ENCODE measurements at places on chromosomes 6 and 20.

DNA sequence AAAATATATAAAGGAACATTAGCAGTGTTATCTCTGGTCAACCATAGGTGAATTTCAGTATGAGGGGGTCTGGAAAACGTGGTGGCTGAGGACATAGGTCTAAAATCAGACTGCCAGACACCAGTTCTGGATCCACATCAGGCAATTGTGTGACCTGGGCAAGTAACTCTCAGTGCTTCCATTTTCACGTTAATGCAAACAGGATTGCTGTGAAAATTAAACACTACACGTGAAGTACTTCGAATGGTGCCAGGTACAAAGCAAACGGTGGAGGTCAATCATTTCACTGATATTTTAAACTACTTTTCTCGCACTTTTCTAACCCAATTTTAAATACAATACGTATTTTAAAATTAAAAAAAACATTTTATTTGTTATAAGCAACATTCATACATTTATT, 315.7 kb downstream of the TRDN start:
- DNase-seq = no peak

DNA sequence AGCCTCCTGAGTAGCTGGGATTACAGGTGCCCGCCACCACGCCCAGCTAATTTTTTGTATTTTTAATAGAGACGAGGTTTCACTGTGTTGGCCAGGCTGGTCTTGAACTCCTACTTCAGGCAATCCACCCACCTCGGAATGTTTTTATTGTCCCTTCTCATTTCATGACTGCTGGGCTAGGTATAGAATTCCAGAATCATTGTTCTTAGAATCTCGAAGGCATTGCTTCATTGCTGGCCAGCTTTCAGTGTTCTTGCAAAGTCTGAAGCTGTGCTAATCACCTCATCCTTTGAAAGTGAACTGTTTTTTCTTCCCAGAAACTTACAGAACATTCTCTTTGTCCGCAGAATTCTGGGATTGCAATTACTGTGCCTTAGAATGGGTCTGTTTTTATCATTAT, 49.0 kb downstream of the PTPN1 start:
- no peak for DNase-seq

DNA sequence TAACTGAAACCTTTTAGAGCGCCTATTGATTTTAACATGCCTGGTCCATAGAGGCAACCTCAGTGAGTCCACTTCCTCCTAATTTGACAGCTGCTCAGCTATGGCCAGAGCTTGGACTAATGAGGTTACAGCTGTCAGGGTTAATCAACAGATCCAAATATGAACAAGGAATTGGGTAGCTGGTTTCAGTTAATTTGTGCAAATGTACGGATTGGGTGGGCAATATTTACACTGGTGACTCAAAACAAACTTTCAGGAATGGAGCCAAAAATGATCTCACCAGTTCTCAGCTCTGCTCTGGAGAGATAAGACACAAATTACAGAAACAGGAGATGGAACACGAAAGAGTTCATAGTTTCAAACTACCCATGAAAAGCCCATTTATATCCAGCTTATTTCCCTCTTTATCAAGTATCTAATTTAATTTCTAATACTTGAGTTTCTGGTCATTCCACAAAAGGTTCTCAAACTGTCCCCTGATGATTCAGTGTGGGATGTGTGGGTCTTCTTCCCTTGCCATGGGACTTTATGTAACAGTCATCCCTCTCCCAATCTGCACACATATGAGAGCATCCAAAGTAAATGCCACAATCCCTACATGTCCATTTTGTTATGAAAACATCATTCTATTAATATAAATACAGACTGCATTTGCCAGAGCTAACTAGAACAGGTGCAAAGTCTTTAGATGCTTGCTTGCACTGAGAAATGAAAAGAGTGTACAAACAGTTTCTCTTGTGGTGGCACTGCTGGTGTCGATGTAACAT, 149.9 kb downstream of the RPS12 start:
- no peak for DNase-seq

DNA sequence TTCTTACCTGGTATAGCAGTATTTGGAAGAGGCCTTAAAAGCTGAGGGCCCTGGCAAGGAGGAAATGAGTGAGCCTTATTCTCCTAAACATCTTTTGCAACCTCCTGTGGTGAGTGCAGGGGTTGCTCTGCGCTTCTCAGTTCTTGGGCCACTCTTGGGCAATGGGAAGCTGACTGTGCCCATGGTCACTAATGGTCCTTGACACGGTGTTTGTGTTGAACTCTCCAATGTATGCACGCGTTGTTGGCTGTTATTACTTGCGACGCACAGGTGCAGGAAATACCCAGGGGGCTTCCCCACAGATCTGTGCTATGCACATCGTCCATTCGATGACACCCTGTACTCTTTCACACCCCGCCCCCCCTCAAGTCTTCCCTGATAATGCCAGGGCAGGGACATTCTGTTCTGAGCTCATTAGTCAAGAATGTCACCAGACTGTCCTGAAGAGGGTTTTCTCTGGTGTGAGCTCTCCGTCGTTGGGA, 79.7 kb downstream of the EDN1 start:
- no peak for DNase-seq

DNA sequence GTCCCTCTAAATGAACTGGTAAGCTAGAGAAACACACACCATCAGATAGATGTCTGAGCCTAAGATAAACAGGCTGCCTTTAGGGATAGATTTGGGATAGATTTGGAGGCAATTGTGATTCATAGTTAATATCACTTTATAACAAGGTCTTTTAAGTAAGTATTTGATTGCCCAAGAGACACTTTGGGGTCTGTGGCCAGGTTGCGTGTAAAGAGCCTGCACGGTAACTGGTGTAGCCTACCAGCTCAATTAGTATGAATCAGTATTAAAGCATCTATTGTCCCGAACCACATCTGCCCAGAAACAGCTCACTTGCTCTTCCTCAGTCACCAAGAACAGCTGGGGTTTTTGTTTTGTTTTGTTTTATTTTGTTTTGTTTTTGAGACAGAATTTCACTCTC, 193.3 kb downstream of the SASH1 start:
- DNase-seq = no peak

DNA sequence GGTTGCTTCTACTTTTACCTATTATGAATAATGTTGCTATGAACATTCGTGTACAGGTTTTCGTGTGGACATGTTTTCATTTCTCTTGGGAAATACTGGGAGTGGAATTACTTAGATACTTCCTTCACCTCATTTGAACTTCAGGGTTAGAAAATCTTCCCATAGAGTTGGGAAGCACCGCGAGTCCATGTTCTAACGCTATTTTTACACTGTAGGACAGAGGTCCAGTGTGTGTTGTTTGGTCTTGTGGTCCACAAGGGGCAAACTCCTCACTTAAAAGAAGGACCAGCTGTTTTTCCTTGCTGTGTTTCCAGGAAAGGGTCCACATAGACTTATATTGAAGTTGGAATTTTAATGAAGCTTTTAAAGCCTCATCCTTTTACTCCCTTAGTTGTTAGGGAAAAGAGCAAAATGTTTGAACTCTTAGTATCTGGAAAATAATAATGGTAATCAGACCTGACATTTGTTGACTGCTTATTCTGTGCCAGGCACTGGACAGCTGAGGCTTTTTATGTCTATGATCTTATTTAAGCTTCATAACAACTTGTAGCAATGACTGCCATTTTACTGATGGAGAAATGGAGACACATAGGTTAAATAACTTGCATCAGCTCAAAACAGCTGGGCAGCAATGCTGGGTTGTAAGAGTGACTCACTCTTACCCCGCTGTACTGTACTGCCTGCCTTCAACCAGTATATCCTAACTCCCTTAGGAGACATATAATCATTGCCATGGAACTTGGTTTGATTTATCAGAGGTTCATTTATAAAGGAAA, 52.0 kb downstream of the CDC5L start:
- DNase-seq = no peak

DNA sequence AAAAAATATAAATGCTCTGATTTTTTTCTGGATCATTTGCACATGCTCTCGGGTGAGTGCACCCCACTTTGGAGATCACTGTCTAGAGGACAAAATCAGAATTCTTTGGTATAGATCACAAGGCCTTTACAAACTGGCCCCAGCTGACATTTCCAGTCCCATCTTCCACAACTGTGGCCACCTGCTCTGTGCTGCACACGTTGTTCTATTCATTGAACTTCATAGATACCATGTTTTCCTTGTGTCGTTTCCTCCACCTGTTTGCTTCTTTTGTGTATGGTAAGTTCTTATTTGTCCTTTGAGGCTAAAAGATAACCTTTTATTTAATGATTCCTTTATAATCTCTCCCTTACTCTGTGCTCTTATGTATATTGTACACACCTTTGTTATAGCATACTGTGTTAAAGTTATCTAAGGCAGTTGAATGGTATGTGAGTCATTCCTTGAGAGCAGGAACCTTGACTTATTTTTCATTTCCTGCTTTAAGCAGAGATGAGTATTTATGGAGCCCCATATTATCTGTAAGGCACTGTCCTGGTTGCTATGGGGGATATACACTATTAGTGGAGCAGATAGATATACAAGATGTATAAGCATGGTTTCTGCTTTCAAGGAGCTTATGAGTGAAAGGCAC, 12.0 kb upstream of the SLC17A5 start:
- DNase-seq = no peak

- DNase-seq = no peak
Measured at GRCh38 chr20:64119681-64120341, 12.4 kb upstream of the NPBWR2 start.

DNA sequence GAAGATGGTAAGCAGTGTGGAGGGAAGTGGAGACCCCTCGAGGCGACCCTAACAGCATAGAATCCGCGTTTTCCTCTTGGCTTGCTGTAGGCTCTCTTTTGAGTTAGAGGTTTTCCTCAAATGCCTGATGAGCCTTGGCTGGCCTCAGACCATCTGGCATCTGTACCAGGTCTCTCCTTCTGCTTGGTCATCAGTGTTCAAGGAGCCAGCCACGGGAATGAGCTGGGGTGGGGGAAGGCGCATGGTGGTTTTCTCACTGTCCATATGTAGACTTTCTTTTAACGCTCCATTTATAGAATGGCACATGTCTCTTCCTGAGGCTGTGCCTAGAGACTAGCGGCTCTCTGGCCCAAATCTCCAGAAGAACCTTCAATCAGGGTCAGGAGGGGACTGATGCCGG, 8.1 kb upstream of the GUCA1A start:
- no peak for DNase-seq

GRCh38 chr6:160101277-160102205, 20.1 kb upstream of the SLC22A1 start:
- DNase-seq = no peak

DNA sequence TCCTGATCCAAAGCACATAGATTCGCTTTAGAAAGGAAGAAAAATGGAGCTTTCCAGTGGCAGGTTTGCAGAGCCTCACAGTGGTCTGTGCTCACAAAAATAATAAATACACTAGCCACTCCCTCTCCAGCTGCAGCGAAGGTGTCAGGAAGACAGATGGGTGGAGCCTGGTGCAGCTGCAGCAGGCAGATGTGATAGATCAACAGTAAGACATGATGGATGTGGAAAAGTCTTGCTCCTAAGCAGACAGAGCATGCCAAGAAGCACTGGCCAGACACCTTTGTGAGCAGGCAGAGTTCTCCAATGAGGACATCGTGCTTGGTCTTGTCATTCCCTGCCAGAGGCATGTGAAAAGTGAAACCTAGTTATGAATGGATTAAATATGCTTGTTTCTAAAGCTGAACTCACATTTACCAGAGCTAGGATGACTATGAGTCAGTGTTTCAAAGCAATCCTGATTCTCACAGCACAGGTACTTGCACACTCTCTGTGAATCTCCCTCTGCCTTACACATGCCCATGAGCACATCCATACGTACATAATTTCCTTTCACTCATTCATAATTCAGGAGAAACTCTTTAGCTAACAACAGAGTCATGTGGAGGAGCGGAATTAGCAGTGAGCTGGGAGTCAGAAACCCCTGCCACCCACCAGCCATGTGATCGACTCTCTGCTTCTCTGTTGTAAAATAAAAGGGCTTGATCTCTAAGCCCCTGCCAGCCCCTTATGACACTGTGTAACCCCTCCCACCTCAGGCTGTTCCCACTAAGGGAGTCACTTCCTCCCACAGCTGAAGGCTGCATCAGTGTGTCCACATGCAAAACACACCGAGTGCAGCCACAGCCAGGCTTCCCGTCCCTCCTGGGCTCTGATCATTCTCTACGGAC, 111.2 kb downstream of the SCML4 start:
- no peak for DNase-seq

- DNase-seq = no peak
Measured at GRCh38 chr6:37865504-37865903, 46.0 kb downstream of the ZFAND3 start.

DNA sequence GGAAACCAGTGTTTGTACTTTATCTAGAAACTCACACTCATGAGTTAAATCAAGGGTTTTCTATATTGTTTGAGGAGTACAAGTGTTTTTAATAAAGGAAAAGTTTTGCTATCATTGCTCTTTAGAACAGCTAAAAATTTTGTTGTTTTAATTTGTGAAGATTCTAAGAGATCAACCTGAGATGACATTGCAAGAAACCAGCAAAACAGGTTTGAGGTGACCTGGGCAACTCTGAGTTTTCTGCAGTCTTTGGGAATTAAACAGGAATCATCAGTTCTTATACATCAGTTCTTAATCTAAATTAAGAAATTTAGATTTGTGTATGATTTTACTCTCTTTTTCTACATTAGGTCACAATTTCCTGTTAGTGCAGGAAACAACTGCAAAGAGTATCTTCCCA, 114.5 kb downstream of the JAG1 start:
- DNase-seq = no peak

- no peak for DNase-seq
Measured at GRCh38 chr20:56574531-56575142, 41.6 kb downstream of the FAM209B start.

DNA sequence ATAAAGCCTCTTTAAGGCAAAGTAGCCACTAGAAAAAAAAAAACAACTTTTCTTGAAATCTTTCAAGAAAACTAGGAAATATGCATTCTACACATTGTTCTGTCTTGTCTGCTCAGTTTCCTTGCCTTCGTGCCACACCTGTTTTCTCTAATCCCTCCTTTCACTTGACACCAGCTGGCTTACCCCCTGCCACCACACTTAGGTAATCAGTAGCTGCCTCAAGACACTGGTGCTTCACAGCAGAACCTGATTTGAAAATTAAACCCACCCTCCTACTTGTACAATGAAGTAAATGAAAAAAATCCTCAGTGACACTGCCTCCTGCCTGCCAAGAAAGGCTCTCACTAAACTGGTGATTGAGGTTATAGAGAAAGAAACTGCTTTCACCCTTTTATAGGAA, 45.8 kb upstream of the SCML4 start:
- DNase-seq = no peak

GRCh38 chr6:158041370-158041769, 59.7 kb downstream of the SYNJ2 start:
- DNase-seq = no peak

GRCh38 chr6:157424491-157425020, 43.6 kb downstream of the ZDHHC14 start:
- DNase-seq = no peak

- DNase-seq = no peak
Measured at GRCh38 chr6:6783721-6784120, 195.2 kb downstream of the LY86 start.

- DNase-seq = no peak
Measured at GRCh38 chr6:92114797-92115196, 1304.6 kb downstream of the EPHA7 start.

GRCh38 chr6:116528780-116529179, 16.7 kb downstream of the TRAPPC3L start:
- no peak for DNase-seq
